ENCODE measurements at places on chromosomes 4 and X.
A peak's percentile ranks its signal among the peaks of the same experiment; 100 is the strongest.

DNA sequence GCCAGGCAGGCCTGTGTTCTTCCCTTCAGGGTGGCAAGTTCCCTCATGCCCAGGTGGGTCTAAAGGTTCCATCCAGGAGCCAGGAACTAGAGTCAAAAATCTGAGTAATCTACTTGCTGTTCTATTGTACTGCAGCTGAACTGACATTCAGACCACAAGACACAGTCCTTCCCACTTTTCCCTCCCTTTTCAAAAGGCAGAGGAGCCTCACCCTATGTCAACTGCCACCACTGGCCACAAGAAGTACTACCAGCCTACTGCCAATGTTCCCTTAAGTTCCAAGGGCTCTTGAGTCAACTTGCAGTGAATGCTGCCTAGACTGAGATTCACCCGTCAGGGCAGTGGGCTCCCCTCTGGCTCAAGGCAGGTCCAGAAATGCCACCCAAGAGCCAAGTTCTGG lies 133.5 kb downstream of the FAM47B start:
- no peak for DNase-seq

DNA sequence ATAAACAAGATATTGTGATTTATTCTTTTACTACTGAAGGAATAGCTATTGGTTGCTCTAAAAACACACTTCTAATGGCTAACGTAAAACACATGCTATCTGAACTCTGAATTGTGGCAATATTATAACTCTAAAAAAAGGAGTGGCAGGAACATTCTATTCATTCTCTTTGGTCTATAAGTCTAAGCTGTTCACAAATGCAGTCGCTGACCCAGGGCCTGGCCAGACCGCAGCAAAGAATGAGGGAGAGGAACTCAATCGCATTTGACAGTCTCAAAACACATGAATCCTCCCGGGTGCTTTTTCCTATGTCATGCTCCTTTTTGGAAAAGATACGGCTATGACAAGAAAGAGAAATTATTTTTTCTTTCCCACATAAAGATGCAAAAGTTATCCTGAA lies 651.6 kb upstream of the PITX2 start:
- no peak for DNase-seq

GRCh38 chr4:2417226-2417764 lies 1.1 kb downstream of the ZFYVE28 start:
- no peak for DNase-seq

- no peak for DNase-seq
Measured at GRCh38 chr4:156633847-156634246, 337.8 kb downstream of the PDGFC start.

DNA sequence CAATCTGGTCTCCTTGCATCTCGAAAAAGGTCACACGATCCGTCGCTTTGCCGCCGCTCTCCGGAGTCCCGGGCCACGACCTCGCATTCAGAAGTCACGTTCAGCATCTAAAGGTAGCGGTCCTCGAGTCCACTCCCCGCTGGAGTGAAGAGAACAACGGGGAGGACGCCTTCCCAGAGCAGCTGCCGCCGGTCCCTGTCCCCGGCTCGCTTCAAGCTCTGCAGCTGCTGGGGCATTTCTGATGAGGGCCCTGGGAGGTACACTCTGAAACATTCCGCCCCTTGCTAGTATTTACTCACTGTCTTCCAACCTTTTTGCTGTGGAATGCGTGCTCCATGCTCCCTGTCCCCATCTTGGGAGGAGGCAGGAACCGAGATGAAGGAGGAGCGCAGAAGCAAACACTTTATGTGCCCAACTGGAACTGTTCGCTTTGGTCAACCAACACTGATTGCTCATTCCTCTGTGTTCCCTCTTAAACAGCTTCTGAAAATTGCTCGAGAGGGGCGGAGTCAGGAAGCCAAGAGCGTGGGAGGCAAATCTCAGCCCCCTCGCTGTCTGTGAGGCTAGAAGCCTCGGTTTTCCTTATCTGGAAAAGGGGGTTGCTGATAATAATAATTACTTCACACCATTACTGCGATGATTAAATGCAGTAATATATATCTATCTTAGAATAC lies 6.4 kb upstream of the VAMP7 start:
- no peak for DNase-seq

- DNase-seq: no peak
Measured at GRCh38 chrX:65582450-65583082, 48.0 kb upstream of the LAS1L start.

GRCh38 chrX:17164941-17165340 lies 210.1 kb upstream of the NHS start:
- DNase-seq: no peak

- no peak for DNase-seq
Measured at GRCh38 chr4:145093638-145094037, 4.4 kb downstream of the ANAPC10 start.

GRCh38 chr4:156799121-156799589 lies 172.4 kb downstream of the PDGFC start:
- DNase-seq: no peak

- no peak for DNase-seq
Measured at GRCh38 chr4:76726176-76726575, 171.8 kb downstream of the SOWAHB start.

DNA sequence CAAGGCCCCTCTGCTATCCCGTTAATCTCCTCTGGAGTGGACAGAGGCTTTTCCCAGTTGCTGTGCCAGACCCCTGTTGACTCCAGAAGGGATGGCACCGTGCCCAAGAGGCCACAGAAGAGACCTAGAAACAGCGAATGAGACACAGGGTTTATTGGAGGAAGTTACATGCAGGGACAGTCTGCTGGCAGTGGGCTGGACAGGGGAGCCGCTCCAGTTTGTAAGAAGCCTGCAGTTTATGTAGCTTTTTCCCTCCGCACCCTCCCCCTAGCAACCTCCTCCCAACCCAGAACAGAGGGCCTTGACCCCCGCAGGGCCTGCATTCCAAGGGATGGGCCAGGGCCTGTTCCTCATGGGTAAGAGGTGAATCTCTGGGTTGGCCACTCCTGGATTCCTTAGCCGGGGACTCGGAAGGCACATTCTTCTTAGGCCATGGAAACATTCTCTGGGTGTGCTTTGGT lies 216.8 kb upstream of the PSAPL1 start:
- DNase-seq: no peak

- no peak for DNase-seq
Measured at GRCh38 chrX:129445436-129445835, 77.9 kb downstream of the SMARCA1 start.

DNA sequence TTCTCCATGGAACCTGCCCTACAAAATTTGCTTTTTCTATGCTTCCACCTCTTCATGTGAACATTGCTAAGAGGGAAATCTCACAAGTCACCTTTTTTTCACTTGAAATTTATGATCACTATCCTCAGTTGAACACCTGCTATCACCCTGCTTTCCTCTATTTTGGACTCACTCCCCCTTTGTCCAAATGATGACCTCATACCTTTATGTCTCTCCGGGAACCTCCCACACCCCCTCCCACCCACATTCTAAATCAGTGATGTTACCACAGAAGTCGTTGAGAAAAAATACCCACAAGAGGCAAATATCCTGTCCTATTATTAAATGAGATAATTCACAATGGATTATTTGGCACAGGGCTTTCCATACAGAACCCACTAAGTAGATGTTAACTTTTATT lies 156.5 kb downstream of the RNF150 start:
- DNase-seq: no peak

DNA sequence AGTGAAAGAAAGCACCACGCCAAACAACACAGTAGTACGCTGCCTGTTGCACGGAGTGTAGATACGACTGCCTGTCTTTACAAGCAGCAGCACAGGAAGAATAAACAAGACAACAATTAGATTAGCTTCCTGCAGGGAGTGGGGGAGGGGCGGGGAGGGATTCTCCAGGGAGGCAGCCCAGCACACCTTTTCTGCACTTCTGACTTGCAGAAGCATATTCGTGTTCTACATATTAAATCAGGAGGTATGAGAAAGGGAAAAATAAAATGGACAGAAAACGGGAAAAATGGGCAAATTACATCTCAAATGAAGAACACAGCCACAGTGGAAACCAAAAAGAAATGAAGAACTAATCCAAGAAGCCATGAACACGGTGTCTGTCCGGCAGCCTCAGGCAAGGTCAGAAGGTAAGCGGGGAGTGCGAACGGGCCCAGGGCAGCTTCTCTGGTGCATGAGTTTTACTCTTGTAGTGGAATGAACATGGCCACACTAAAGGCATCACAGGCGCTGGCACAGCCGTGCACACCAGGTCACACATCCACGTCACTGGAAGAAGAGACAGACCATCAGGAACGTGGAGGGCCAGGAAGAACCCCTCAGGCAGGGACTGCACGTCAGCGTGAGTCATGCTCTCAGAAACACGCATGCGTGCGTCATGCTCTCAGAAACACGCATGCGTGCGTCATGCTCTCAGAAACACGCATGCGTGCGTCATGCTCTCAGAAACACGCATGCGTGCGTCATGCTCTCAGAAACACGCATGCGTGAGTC lies 20.1 kb upstream of the ADRA2C start:
- no peak for DNase-seq

DNA sequence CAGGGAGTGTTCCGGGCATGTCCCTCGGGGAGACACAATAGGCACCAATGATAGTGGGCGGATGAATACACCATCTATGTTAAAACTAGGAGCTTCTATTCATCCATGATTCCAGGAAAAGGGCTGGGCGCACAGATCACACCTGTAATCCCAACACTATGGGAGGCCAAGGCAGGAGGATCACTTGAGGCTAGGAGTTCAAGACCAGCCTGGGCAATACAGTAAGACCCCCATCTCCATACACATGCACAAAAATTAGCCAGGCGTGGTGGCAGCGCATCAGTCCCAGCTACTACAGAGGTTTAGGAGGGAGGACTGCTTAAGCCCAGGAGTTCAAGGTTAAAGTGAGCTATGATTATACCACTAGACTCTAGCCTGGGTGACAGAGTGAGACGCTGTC lies 2.4 kb downstream of the NELFA start:
- DNase-seq: no peak

DNA sequence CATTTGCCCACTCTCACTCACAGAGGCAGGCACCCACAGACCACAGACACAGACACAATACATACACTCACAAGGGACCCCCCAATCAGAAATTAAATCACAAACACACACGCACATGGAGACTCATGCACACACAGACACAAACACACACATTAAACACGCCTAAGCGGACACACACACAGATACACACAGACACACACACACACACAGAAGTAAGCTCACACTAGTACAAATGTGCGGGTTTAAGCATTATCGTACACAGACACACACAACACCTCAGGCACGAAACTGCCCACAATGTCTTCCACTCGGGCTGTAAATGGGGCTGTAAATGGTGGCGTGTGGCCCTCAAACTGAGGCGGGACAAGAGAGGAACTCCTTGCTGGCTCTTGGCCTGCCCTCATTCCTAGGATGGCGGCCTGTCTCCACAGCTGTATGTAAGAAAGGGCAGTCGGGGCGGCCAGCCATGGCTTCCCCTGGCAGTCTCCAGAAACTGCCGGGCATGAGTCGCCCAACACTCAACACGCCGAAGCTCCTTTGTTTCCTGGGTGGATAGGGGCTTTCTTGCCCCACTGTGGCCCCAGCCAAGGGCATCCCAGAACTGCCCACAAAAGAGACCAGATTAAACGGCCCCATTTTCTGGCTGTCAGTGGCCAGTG lies 53.9 kb downstream of the NBDY start:
- DNase-seq: no peak

GRCh38 chrX:16711893-16712547 lies 449 bp downstream of the CTPS2 start:
- DNase-seq: peak; percentile 16

GRCh38 chr4:2930758-2931511 lies 32.3 kb downstream of the NOP14 start:
- DNase-seq: peak; percentile 21

GRCh38 chr4:164261831-164262230 lies 492.1 kb upstream of the SMIM31 start:
- no peak for DNase-seq

DNA sequence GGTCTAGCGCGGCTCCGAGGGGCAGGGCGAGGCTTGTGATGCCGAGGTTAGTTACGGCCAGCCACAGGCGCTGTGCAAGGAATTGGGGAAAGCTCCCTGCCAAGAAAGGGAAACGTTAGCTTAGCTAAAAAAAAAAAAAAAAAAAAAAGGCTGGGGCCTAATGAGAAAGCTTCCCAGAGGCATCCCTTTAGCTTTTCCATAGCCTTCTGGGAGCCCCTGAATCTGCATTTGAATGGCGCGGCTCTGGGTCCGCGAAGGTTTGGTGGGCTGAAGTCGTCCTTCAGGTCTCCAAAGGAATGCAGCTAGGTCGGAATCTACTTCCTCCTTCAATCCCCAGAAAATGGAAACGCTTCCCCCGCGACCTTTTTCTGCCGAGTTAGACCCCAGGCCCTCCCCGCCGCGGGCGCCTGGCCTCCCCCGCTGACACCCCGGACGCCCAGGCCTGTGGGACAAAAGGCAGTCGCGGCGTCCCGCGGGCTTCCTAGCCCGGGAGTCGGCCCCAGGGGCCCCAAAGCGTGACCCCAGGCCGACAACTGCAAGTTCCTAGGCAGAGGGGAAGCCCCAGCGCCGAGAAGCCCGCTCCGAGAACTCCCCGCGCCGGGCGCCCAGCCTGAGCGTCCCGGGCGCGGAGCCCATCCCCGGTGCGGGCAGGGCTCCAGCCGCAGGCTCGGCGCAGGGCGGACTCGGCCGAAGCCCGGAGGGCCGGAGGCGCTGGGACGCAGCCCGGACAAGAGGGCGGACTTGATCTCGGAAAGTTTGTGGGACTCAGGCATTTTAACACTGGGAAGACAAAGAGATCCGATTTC lies 605 bp upstream of the FAT1 start:
- DNase-seq: peak; percentile 56

DNA sequence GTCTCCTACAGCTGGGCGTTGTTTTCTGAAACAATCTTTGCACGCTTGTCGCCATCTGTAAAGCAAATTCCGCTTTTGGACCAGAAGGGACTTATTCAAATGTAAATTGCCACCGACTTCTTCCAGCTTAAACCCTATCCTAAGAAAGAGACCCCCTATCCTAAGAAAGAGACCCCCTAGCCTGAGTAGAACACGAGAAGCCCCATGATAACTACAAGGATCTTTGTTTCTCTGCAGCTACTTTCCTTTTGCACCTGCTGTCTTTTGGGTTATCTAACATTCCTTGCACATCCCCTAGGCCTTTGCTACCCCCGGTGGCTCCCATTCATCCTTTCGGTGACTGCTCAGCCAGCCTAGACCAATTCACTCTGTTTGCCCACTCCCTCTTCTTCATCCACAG lies 536.0 kb upstream of the PRKX start:
- no peak for DNase-seq

GRCh38 chr4:52711272-52711671 lies 40.0 kb downstream of the ERVMER34-1 start:
- no peak for DNase-seq

DNA sequence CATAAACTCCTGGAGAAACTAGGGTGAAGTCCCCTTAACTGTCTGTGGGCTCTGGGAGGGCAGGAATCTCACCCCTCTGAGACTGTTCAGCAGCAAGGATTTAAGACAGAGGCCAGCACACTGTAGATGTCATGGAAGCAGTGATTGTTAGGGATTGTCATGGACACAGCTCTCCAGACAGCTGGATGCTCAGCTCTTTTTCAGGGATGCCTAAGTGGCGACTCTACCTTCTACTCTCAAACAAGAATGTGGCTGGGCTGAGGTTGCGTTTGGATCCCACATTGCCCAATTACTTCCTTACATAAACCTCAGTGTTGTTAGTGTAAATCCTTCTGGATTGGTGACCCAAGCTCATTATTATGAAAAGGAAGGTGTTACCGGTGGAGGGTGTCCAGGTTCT lies 291.9 kb upstream of the VCX3A start:
- no peak for DNase-seq

GRCh38 chrX:47523713-47524166 lies 37.3 kb upstream of the ARAF start:
- no peak for DNase-seq

GRCh38 chr4:31058656-31059055 lies 338.5 kb downstream of the PCDH7 start:
- no peak for DNase-seq

All from left ventricle myocardium inferior (tissue), 1 donor.